ENCODE measurements at places on chromosomes 11 and 22.

DNA sequence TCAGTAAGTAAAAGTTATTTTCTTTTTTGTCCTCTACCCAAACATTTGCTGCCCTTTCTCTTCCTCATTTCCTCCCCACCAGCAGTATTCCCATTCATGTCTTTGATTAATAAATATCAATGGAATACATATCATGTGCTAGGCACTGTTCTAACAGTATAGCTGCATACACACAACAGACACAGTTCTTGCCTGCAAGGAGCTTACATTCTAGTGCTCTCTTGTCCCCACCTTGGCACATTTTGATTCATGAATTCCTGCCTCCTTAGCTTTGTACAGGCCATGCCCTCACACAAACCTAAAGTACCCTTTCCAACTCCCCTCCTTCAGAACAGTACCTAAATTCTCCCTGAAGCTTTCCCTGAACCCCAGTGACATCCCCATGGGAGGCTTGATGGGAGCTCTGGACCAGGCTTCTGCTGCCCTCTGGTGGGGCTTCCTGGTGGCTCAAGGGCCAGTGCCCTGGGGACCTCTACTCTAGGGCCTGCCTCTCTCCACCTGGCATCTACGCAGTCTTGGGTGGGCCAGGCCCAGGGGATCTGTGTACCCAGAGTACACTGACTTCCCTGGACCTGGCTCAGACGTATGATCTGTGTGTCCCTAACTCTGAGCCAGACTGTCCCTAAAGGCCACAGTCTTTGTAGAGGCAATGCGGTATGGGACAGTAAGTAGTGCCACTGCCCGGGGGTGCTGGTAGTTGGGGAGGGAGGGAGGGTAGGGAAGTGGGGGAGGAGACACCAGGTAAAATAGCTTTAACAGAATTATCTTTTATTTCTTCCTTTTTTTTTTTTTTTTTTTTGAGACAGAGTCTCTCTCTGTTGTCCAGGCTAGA is 14.1 kb downstream of the RPS13 start:
- no peak overlapping the region for H3K4me3 ChIP-seq
- no peaks in the 10 kb centered on the region for H3K36me3 ChIP-seq
- H3K27me3 ChIP-seq: peaks cover 3% of the 10 kb centered on the region
- no peaks in the 10 kb centered on the region for H3K4me1 ChIP-seq
- H3K27ac ChIP-seq: no peak overlapping the region

- no peak overlapping the region for H3K27ac ChIP-seq
- H3K36me3 ChIP-seq: no peaks in the 10 kb centered on the region
- no peak overlapping the region for H3K4me3 ChIP-seq
- no peak for DNase-seq
- no peaks in the 10 kb centered on the region for H3K4me1 ChIP-seq
These were observed 8.1 kb upstream of the LINC01488 start for GRCh38 chr11:69473276-69473845.

- no peak for DNase-seq
- H3K4me3 ChIP-seq: no peak overlapping the region
- no peaks in the 10 kb centered on the region for H3K27me3 ChIP-seq
- peaks cover 10% of the 10 kb centered on the region for H3K4me1 ChIP-seq
These were observed 48.8 kb downstream of the ACAT1 start for GRCh38 chr11:108170184-108170583.

DNA sequence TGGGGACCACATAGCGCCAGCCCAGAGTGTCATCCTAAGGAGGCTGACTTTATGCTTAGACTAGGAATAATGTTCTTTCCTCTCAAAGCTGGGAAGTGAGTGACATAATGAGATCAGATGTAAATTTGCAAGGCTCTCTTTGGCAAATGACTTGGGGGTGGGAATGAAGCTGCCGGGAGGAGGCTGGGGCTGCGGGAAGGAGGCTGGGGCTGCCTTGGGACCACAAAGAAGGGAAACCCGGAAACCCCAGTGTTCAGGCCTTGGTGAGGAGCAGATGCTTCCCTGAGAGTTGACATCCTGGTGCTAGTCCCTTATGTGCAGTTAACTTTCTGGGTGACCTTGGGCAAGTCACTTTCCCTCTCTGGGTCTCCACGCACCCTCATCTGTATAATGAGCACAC is 182.0 kb downstream of the CHST1 start:
- no peak overlapping the region for H3K4me3 ChIP-seq
- no peak overlapping the region for H3K27ac ChIP-seq
- no peaks in the 10 kb centered on the region for H3K36me3 ChIP-seq
- H3K4me1 ChIP-seq: no peaks in the 10 kb centered on the region

DNA sequence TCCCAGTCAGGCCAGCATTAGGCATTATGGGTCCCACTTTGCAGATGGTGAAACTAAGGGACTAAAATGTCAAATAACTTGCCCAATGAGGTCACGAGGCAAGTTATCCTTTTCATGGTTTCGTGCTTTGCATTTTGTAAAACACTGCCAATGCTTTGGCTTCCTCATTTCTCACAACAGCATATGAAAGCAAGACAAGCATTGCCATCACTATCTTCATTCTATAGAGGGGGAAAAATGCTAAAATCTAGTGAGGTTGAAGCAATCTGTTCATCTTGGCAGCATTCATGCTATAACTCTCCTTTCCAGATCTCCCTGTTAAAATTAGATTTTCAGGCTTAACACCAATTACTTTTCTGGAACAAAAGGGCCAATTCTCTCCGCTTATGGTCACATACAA is 14.8 kb downstream of the FAM181B start:
- H3K27ac ChIP-seq: no peak overlapping the region
- no peak overlapping the region for H3K4me3 ChIP-seq
- no peaks in the 10 kb centered on the region for H3K4me1 ChIP-seq
- peaks cover 9% of the 10 kb centered on the region for H3K27me3 ChIP-seq

DNA sequence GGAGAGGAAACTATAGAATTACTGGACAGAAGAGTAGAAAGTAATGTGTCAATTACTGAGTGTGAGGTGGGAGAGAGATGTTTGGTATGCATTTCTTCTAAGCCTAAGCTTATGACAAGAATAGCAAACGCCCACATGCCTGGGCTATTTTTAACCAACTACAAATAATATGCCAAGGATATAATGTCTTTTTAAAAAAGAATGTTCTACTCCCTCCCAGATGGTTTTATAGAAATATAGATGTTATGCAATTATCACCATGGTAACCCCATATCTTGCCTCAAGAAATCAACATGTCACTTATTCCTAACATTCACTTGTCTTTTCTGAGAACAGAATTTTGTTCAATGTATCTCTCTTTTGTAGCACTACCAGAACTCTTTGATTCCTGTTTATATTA is 996.7 kb upstream of the CHORDC1 start:
- no peak overlapping the region for H3K4me3 ChIP-seq
- no peaks in the 10 kb centered on the region for H3K4me1 ChIP-seq
- no peaks in the 10 kb centered on the region for H3K36me3 ChIP-seq
- no peaks in the 10 kb centered on the region for H3K27me3 ChIP-seq
- no peak overlapping the region for H3K27ac ChIP-seq

GRCh38 chr22:29050457-29050856 is 11.2 kb downstream of the C22orf31 start:
- H3K4me1 ChIP-seq: no peaks in the 10 kb centered on the region
- no peak overlapping the region for H3K4me3 ChIP-seq
- no peaks in the 10 kb centered on the region for H3K36me3 ChIP-seq
- no peak overlapping the region for H3K27ac ChIP-seq
- H3K27me3 ChIP-seq: peaks cover 15% of the 10 kb centered on the region
- DNase-seq: no peak

DNA sequence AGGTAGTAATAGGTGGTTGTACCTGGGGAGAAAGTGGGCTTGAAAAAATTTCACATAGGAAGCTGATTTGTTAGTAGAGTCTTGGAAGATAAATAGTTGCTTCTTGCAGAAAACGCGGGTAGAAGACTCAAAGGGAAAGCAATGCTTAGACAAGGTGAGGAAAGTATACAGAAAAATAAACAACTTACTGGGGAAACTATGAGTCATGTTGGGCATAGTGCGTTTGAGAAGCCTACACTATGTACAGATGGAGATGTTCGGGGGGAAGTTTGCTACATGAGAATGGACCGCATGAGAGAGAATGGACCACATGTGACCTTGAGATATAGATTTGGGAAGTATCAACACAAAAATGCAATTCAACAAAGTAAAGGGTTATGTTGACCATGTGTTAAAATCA is 86.7 kb upstream of the DDI1 start:
- no peak for DNase-seq
- H3K27ac ChIP-seq: no peak overlapping the region
- H3K27me3 ChIP-seq: no peaks in the 10 kb centered on the region
- H3K4me3 ChIP-seq: no peak overlapping the region

- no peaks in the 10 kb centered on the region for H3K36me3 ChIP-seq
- peaks cover 4% of the 10 kb centered on the region for H3K27me3 ChIP-seq
- no peaks in the 10 kb centered on the region for H3K4me1 ChIP-seq
- H3K4me3 ChIP-seq: no peak overlapping the region
These were observed 14.5 kb upstream of the CAPRIN1 start for GRCh38 chr11:34037016-34037415.

DNA sequence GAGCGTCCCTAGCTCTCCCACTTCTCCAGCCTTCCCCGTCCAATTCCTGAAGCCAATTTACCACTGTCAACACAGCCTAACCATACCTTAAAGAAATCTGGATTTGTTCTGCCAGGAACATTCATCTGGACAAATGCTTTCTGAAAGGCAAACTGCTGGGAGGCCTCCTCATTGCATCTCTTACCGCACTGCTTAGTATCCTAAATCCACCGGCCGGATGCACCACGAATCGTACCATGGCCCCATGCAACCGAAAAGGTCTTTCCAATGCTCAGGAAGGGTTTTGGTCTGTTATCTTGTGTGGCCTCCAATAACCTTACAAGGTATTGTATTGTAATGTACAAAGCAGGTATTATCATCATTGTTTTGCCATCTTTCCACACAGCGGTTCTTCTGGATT is 57.6 kb downstream of the MYH9 start:
- peak overlapping the region; percentile 87 for H3K4me3 ChIP-seq
- H3K27ac ChIP-seq: peak overlapping the region; percentile 99
- peaks cover 91% of the 10 kb centered on the region for H3K36me3 ChIP-seq

- H3K27ac ChIP-seq: no peak overlapping the region
- H3K27me3 ChIP-seq: peaks cover 10% of the 10 kb centered on the region
- DNase-seq: no peak
- no peak overlapping the region for H3K4me3 ChIP-seq
These were observed 154.8 kb upstream of the TBCEL start for GRCh38 chr11:120869097-120869496.

DNA sequence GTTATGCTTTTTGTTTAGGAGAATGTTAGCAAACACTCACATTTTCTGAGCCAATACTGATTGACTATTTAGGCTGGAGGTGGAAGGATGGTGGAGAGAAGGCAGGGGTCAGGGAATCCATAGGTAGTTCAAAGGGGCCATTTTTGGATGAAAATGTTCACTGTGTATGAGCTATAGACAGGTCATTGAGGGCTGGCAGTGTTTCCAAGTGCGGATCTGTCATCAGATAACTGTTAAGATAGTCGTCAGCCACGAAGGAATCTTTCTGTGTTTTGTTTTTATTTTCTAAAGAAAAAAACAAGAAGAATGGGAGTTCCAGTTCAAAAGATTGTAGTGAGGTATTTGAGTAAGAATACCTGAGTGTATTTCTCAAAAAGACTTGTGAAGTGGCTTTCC is 3.1 kb downstream of the KCNJ5 start:
- H3K27me3 ChIP-seq: peaks cover 79% of the 10 kb centered on the region
- no peak overlapping the region for H3K4me3 ChIP-seq
- no peaks in the 10 kb centered on the region for H3K36me3 ChIP-seq
- no peak for DNase-seq

GRCh38 chr22:20580611-20581502 is 73.4 kb downstream of the MED15 start:
- H3K4me1 ChIP-seq: peaks cover 12% of the 10 kb centered on the region
- peaks cover 46% of the 10 kb centered on the region for H3K36me3 ChIP-seq
- peak overlapping the region; percentile 42 for H3K27ac ChIP-seq
- no peaks in the 10 kb centered on the region for H3K27me3 ChIP-seq
- H3K4me3 ChIP-seq: no peak overlapping the region

GRCh38 chr11:33543823-33544222 is 156.8 kb downstream of the C11orf91 start:
- no peak for DNase-seq
- H3K27me3 ChIP-seq: peaks cover 24% of the 10 kb centered on the region
- no peak overlapping the region for H3K4me3 ChIP-seq
- H3K4me1 ChIP-seq: no peaks in the 10 kb centered on the region
- no peak overlapping the region for H3K27ac ChIP-seq
